ENCODE measurements at places on chromosomes 1 and 21.

DNA sequence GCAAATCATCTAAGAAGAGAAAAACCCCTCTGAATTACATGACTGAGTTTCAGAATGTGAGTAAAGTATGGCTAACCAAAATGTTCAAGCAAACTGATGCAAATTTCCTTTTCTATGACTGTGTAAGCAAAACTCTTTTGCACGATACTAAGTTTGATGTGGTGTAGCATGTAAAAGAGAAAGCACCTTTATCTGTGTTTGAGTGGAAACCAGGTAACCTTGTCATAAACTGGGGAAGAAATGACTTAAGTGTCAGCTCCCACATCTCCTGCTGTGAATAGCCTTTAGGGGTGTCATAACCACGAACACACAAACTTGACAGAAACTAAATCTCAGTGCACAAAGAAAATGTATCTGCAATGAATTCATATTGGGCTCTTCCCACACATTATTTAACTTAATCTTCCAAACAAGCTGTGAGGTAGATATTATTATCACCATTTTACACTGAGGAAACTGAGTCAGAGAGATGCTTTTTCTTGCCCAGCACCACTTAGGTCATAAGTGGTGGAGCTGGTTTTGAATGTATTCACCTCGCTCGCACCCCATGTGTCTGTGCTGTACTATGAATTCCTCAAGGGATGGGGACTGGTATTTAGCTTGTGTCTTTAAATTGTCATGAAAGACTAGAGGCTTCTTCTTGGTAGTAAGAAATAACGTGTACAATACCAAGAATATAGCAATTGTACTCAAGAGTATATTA is 32.9 kb upstream of the IL12RB2 start:
- no peak overlapping the region for H3K27ac ChIP-seq
- DNase-seq = no peak
- no peak overlapping the region for H3K4me3 ChIP-seq

DNA sequence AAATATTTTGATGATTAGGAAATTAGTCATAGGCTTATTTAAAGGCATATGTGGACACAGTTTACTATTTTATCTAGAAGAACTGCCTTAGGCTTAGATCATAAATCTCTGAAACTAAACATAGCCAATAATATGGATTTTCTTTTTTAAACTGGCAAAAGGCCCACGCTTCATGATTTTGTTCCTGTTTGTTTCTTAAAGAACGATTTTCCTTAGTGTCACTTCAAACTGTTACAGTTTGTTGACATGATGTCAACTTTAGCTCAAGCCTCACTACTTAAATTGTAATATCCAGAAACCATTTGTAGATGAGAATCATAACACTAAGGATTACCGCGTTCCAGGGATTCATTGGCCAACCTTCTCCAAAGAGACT is 322.6 kb downstream of the HHIPL2 start:
- peaks cover 2% of the 10 kb centered on the region for H3K36me3 ChIP-seq
- no peak overlapping the region for H3K4me3 ChIP-seq
- no peak overlapping the region for H3K27ac ChIP-seq
- no peaks in the 10 kb centered on the region for H3K4me1 ChIP-seq

- H3K4me3 ChIP-seq = no peak overlapping the region
- no peaks in the 10 kb centered on the region for H3K4me1 ChIP-seq
- H3K36me3 ChIP-seq = peaks cover 2% of the 10 kb centered on the region
Measured at GRCh38 chr1:30108186-30108585, 615.2 kb downstream of the MATN1 start.

GRCh38 chr1:215957663-215958062 is 390.6 kb downstream of the KCTD3 start:
- H3K27me3 ChIP-seq = no peaks in the 10 kb centered on the region
- no peaks in the 10 kb centered on the region for H3K36me3 ChIP-seq
- H3K27ac ChIP-seq = no peak overlapping the region
- no peaks in the 10 kb centered on the region for H3K4me1 ChIP-seq
- H3K4me3 ChIP-seq = no peak overlapping the region

DNA sequence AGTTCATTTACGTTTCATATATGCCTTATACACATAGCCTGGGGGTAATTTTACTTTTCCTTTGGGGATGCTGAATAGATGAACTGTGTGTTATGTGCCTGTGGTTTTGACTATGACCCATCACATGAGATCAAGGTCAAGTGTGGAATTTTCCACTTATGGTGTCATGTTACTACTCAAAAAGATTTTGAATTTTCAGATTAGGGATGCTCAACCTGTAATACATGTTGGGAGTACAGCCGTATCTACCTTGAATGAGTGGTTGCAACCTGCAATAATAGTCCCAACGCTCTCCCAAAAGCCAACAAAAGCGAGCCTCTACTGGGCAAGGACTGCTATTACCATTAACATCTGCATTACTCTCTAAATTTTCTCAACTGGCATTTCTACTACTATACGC is 68.5 kb upstream of the SDC3 start:
- DNase-seq = no peak
- no peaks in the 10 kb centered on the region for H3K27me3 ChIP-seq

All from T-helper 17 cell (primary cell).